ENCODE measurements at places on chromosomes 7 and 10. TPM values are rescaled to one million over a fixed set of nuclear protein-coding genes. Genes with fewer than 3 reads are reported as not detected.

Gene EFCAB10
- total RNA-seq = 0.42 TPM

DNA sequence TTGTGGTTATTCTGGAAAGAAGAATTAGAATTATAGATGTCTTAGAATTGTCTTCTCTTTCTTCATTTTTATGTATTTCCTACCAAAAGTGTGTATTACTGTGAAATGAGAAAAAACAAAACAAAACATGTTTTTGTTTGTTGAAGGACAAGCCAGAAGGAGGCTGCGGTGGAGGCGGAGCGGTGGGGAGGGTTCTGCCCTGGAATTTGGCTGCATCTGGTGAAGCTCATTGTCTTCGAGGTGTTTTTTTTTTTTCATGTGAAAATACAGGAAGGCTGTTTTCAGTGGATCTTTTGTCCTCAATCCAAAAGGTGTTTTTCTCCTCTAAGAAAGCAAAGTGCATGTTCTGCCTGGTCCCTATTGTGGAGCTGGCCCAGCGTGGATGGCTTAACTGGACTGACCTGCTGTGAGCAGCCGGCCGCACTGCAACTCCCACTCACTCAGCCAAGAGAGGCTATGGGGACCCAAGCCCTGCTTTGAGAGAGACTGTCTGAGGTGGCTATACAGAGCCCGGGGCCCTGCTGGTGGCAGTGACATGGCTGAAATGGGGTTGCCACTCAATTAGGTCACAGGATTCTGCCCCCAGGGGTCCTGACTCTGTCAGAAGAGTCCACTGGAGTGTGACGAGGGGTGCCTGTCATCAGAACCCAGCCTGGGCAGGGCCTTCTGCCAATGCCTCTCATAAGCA, 184.9 kb upstream of the MKI67 start:
- no peaks in the 10 kb centered on the region for H3K4me1 ChIP-seq
- peaks cover 7% of the 10 kb centered on the region for H3K27me3 ChIP-seq
- no peaks in the 10 kb centered on the region for H3K36me3 ChIP-seq
- no peak overlapping the region for H3K4me3 ChIP-seq
- H3K27ac ChIP-seq = no peak overlapping the region

DNA sequence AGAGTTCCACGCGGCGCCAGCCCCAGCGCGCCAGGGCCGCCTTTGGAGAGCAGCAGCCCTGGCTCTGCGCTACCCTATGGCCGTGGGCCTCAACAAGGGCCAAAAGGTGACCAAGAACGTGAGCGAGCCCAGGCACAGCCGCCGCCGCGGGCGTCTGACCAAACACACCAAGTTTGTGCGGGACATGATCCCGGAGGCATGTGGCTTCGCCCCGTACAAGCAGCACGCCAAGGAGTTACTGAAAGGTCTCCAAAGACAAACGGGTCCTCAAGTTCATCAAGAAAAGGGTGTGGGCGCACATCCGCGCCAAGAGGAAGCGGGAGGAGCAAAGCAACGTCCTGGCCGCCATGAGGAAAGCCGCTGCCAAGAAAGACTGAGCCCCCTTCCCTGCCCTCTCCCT, 144.1 kb downstream of the SRPK2 start:
- DNase-seq = no peak
- H3K36me3 ChIP-seq = peaks cover 8% of the 10 kb centered on the region
- H3K27ac ChIP-seq = no peak overlapping the region
- H3K4me3 ChIP-seq = no peak overlapping the region
- H3K27me3 ChIP-seq = no peaks in the 10 kb centered on the region
- H3K4me1 ChIP-seq = peaks cover 21% of the 10 kb centered on the region

GRCh38 chr7:54705436-54705835, 53.6 kb downstream of the SEC61G start:
- DNase-seq = no peak
- H3K27me3 ChIP-seq = peaks cover 9% of the 10 kb centered on the region
- no peaks in the 10 kb centered on the region for H3K4me1 ChIP-seq
- H3K36me3 ChIP-seq = no peaks in the 10 kb centered on the region
- H3K4me3 ChIP-seq = no peak overlapping the region

DNA sequence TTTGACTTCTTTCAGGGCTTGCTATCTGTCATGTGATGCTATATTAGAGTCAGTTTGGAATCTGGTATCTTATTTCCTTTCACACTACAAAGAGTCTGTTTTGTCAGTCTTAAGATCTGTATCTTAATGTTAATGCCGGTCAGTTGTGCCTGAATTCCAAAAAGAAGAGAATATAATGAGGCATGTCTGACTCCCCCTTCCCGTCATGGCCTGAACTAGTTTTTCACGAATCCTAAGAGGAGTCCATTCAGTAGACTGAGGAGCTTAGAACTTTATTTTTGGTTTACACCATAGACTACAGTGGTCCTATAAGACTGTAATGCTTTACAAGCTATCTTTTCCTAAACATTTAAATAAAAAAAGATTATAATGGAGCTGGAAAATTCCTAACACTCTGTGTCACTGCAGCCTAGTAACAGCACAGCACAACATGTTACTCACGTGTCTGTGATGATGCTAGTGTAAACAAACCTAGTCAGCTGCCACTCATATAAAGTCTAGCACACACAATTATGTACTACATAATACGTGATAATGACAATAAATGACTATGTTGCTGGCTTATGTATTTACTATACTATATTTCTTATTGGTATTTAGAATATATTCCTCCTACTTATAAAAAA, 50.6 kb downstream of the VPS41 start:
- H3K4me3 ChIP-seq = no peak overlapping the region
- DNase-seq = no peak
- H3K4me1 ChIP-seq = peaks cover 28% of the 10 kb centered on the region
- no peak overlapping the region for H3K27ac ChIP-seq
- peaks cover 51% of the 10 kb centered on the region for H3K36me3 ChIP-seq

DNA sequence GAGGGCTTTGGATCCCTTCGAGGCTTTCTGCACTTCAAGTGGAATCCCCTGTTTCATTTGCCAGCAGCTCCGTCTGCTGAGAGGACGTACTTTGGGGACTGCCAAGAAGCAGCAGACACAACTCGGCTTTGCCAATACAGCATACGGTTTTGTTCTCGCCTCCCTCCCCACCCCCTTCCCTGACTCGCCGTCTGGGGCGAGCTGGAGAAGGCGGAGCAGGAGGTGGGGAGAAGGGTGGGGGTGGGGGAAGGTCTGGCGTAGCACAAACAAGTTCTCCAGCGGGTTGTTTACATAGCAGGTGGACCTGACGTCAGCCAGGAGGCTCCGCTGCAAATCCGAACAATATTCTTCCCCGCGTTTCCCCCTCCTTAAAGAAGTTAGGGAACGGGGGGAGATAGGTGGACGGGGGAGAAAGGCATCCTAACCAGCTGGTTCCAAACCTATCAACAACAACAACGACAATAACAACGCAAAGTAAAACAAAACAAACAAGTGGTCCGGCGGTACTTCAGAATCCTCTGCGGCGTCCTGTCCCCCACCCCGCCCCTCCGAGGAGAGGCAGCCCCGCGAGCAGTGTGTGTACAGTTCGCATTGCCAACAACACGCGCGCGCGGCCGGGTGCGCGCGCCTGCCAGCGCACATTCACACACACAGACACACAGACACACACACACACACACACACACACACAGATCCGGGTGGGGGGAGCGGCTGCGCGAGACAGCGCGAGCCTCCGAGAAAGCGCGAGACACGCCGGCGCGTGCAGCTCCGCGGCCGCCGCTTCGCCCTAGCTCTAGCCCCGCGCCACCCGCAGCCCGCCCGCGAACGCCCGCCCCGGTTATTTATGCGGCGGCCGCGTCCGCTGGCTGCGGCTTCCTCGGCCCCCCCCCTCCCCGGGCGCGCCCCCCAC, 167.0 kb upstream of the PPP1R3A start:
- H3K27me3 ChIP-seq = peaks cover 51% of the 10 kb centered on the region
- DNase-seq = no peak
- H3K4me3 ChIP-seq = peak overlapping the region; percentile 85
- no peak overlapping the region for H3K27ac ChIP-seq

Gene MCM7
- 159 TPM for total RNA-seq

Gene OR2A42
- not detected for total RNA-seq

Gene ARMC10
- total RNA-seq = 28.7 TPM

DNA sequence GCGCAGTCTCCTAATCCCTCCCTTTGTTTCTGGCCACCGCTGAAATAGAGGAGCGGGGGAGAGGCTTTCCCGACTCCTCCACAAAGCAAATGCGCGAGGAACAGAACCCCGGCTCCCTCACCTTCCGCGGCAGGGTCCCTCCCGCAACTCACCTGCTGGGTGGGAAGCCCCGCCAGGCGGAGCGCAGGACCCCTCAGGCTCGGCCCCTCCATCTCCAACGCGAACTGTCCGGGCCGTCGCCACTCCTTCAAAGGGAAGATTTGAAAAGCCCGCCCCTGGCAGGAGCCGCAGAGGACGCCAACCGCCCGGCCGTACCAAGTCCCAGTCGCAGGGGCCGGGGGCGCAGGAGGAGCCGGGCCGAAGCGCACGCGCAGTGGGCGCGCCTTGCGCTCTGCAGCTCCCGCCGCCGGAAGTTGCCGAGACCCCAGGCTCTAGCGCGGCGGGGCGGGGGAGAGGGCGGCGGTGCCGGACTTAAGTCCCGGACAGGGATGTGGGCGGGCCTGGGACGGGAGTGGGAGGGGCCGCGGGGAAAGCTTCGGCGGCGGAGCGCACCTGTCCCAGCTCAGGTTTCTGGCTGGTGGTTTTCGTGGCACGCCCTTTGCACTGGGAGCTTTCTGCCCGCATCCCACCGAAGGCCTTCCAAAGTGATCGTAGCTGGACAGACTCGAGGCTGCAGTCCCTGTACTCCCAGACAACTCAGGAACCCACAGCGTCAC, at the start of gene RTKN2:
Gene RTKN2 (minus strand): TSS at position 446 of the 716 bp plus-strand sequence. CDS start 234 bp downstream, at position 212.
- no peak within 1 kb of the TSS for H3K27ac ChIP-seq
- peaks cover 18% of the 10 kb centered on the region for H3K4me1 ChIP-seq
- H3K4me3 ChIP-seq = peak within 1 kb of the TSS; percentile 88
- no peaks in the 10 kb centered on the region for H3K36me3 ChIP-seq

Gene STEAP1
- total RNA-seq = not detected

DNA sequence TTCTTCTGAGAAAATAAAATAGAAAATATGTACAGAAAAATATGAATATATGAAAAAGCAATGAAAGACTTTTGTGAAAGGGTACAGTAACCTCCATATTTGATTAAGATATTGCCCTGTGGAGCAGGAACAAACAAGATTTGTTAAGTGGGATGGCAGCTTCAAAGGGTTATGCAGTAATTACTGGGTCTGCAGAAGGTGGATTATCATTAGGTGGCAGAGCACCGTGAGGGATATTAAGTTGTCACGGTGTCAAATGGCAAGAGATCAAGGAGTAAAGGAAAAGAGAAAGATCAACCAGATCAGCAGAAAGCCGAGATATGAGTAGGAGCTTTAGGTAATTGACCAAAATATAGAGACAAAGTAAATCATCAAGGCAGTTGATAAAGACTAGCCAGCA, 44.1 kb downstream of the DGKB start:
- H3K4me1 ChIP-seq = no peaks in the 10 kb centered on the region
- H3K36me3 ChIP-seq = no peaks in the 10 kb centered on the region
- no peaks in the 10 kb centered on the region for H3K27me3 ChIP-seq

Gene CDC14C
- not detected for total RNA-seq

Gene TMEM213
- total RNA-seq = not detected

DNA sequence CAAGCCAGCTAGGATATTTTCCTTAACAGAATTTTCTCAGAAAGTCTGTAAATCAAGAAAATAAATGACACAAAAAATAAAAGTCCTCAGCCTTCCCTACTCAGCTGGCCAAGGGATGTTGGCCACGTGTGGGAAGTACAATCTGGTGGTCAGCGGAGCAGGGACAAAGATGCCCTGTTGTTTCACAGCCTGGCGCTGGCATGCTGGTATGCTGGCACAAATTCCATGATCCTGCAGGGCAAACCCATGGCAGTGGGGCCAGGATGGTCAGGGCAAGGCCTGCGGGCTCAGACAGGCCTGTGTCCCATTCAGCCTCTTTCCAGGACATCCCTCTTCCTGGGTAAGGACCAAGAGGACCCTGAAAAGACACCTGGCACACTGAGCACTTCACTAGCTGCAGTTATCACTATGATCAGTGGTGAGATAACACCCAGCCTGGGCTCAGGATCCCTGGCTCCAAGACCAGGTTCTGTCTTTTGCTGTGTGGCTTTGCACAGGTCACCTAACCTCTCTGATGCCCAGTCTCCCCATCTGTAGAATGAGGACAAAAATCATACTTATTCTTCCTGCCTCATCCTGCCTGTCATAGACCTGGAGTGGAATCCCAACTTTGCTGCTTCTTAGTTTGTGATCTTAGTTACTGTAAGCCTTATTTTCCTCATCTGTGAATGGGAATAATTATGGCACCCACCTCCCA, 10.8 kb upstream of the HSPA12A start:
- no peak for DNase-seq
- peaks cover 28% of the 10 kb centered on the region for H3K27me3 ChIP-seq
- no peak overlapping the region for H3K4me3 ChIP-seq
- no peak overlapping the region for H3K27ac ChIP-seq
- H3K4me1 ChIP-seq = no peaks in the 10 kb centered on the region
- peaks cover 16% of the 10 kb centered on the region for H3K36me3 ChIP-seq

Gene PDGFA
- total RNA-seq = 0.21 TPM

DNA sequence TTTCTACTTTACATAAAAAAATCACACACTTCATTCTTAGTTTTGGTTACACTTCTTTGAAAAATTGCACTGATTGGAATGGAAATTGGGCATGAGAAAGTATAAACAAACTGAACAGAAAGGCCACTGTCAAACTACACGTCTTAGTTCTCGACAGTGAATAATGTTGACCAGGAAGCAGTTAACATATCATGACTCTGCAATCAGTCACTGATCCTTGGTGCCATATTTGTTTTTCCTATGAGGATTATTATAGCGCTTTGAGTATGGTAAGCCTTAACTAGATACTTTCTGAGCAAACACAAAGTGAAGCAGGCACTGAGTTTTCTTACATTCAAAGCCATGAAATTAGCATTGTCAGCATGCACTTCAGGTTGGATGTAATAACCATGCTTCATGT, 495.1 kb upstream of the ANKRD30A start:
- H3K27ac ChIP-seq = no peak overlapping the region
- no peaks in the 10 kb centered on the region for H3K27me3 ChIP-seq
- no peaks in the 10 kb centered on the region for H3K36me3 ChIP-seq
- H3K4me1 ChIP-seq = no peaks in the 10 kb centered on the region
- DNase-seq = no peak

DNA sequence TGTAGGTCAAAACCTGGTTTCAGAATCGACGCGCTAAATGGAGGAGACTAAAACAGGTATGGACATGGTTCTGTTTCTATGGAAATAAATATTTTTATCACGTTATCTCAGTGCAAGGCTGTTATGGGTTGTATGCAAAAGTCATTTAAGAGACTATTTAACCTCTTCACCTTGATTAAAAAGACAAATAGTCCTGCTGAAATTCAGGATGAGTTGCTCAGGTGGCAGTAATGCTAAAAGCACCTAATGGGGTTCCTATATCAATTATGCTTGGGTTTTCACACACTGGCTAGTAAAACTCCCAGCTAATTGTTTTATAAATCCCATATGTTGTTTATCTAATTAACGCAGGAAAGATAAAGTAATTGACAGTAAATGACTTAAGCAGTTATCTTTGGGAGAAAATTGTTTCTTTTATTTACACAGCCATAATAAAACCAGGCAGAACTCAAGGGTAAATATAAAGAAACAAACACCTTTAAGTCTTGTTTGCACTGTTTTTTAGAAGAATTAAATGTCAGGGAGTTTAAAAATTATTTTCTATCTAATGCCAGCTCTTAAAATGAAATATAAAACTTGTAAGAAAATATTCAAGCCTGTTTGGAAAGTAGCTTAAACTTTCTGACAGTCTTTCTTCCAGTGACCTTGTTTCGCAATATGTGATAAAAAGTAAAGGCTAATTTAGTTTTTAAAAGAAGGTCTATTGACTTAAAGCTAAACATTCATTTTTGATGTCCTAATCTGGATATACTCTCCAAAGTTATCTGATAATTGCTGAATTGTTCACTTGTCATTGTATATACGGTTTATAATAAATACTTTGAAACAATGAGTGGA, 3.2 kb downstream of the HHEX start:
- H3K27ac ChIP-seq = no peak overlapping the region
- no peak for DNase-seq
- peaks cover 78% of the 10 kb centered on the region for H3K27me3 ChIP-seq
- no peaks in the 10 kb centered on the region for H3K36me3 ChIP-seq
- peak overlapping the region; percentile 61 for H3K4me3 ChIP-seq

Gene STRIP2
- not detected for total RNA-seq

Measured in naive thymus-derived CD8-positive, alpha-beta T cell (primary cell).